ENCODE measurements at places on chromosomes 2 and 18.

DNA sequence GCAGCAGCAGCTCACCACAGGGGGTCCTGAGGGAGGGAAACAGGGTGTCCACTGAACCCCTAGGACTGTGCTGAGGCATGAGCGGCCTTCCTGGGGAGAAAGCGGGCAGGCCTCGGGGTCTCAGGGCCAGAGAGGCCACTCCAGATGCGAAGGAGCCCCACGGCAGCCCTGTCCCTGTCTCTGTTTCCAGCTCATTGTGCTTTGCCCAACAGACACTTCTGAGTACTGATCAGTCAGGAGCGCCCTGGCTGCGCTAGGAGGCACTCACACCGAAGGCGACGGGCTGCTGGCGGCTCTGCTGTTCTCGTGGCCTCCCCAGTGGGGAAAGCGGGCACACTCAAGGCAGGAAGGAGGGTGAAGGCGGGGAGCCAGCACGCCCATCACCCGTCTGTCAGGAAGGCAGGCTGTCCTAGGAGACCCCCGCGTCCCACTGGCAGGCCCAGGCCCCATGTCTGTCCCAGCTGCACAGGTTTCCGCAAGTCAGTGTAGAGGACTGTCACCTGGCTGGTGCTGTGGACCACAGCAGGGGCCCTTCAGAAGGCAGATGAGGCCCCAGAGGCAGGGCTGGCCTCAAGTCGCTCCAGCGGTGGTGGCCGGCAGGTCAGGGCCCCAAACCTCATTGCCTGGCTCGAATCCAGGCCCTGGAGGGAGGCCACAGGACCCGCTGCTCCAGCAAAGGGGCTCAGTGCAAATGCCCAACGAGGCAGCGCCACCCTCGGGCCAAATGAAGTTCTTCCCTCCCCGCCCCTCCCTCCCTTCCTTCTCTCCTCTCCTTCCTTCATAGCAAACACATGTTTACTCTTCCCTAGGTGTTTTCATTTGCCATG lies 6.8 kb downstream of the ESPNL start:
- peak; percentile 84 for DNase-seq

GRCh38 chr2:236582968-236583367 lies 13.3 kb downstream of the ACKR3 start:
- DNase-seq = no peak

DNA sequence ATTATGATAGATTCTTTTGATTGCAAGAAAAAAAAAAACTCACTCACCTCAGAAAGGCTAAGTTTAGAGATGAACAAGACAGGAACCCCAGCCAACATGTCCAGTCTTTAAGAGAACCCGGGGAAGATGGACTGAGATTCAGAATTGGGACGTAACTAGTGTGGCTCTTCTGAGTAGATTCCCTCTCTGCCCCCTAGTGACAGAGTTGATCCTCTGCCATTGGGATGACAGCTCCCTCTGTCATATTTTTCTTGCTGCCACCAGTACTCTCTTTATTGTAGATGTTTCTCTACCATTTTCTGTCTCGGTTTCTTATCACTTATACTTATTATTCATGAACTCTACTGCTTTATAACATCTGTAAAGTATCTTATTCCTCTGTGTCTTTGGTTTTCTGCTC lies 77.7 kb downstream of the GULP1 start:
- DNase-seq = no peak

DNA sequence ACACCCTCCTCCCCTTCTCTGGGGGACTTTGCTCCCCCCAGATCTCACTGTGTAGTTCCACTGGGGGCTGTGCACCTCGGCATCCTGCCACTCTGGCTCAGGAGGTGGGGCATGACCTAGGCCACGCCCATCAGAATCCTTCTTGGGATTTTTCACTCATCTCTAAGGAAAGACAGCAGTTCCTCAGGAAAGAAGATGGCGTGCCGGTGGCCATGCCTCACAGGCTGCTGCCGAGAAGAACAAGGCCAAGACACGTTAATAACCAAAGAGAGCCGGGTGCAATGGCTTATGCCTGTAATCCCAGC lies 3.2 kb downstream of the NMUR1 start:
- DNase-seq = no peak

GRCh38 chr18:45068400-45069094 lies 387.9 kb downstream of the SETBP1 start:
- no peak for DNase-seq

Data from spleen (tissue), 13 donors.